ENCODE measurements at places on chromosomes 3 and 15. TPM values are rescaled to one million over a fixed set of nuclear protein-coding genes. Genes with fewer than 3 reads are reported as not detected.

WDR49 gene
- under 0.01 TPM for total RNA-seq

PLSCR2 gene
- total RNA-seq, result not detected

GRCh38 chr15:63080634-63081250, 38.2 kb downstream of the TPM1 start:
- DNase-seq, result no peak

GRCh38 chr3:158992463-158992862, 190.6 kb downstream of the MFSD1 start:
- DNase-seq, result no peak

EBLN2 gene
- total RNA-seq, result 6.2 TPM

- DNase-seq, result no peak
These were observed 356.8 kb upstream of the NR2F2 start for GRCh38 chr15:95973566-95974256.

DNA sequence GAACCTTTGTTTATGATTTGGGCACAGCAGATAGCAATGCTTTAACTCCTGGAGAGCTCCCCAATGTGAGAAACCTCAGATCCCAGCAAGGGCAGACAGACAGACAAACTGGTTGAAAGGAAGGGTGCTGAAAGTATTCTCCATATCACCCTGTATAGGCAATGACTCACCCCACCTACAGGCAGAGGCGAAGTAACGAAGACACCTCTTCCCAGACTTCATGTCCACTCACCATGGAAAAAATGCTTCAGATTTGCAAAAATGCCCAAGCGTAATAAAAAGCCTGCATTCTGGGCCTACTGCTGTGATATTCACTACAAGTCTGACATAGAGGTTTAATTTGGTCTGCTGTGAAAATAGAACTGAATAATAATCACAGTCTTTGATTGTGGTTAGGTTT, 50.5 kb downstream of the THBS1 start:
- no peak for DNase-seq

- no peak for DNase-seq
These were observed 3.1 kb downstream of the CD86 start for GRCh38 chr3:122058294-122058693.

- DNase-seq, result no peak
These were observed 444.0 kb upstream of the AGTR1 start for GRCh38 chr3:148253713-148254112.

PLIN1 gene
- total RNA-seq, result under 0.01 TPM

GRCh38 chr3:8152821-8153418, 348.7 kb upstream of the LMCD1 start:
- DNase-seq, result no peak

DNA sequence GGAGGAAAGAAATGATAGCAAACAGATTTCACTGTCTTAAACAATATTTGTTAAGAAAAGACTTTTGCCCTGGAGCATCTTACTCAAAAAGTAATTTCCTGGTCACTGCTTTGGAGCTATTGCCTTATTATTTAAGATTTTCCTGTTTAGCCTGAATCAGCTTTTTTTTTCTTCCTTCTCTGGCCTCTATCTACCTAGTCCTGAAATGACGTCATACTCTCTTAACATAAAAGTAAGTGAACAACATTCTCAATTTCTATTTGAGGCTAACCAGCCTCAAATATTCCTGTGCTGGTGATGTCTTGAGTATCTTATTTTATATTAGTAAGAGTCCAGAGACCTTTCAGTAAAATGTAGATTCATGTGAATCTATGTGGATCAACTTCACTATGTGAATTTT, 221.9 kb upstream of the ALCAM start:
- DNase-seq, result no peak

AADAC gene
- not detected for total RNA-seq

- DNase-seq, result no peak
These were observed 580.9 kb downstream of the EDEM1 start for GRCh38 chr3:5768281-5768945.

- no peak for DNase-seq
These were observed 243.1 kb upstream of the GOLGA6L4 start for GRCh38 chr15:83992324-83993031.

DNA sequence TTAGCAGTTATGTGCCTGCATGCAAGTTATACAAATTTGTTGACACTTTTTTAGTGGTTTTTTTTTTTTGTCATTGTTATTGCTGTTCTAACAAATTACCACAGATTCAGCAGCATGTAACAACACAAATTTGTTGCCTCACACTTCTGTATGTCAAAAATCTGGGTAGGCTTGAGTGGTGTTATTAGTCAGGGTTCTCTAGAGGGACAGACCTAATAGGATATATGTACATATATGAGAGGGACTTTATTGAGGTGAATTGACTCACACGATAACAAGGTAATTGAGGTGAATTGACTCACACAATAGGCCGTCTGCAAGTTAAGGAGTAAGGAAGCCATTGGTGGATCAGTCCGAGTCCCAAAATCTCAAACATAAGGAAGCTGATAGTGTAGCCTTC, 15.0 kb upstream of the PLSCR1 start:
- no peak for DNase-seq

DNA sequence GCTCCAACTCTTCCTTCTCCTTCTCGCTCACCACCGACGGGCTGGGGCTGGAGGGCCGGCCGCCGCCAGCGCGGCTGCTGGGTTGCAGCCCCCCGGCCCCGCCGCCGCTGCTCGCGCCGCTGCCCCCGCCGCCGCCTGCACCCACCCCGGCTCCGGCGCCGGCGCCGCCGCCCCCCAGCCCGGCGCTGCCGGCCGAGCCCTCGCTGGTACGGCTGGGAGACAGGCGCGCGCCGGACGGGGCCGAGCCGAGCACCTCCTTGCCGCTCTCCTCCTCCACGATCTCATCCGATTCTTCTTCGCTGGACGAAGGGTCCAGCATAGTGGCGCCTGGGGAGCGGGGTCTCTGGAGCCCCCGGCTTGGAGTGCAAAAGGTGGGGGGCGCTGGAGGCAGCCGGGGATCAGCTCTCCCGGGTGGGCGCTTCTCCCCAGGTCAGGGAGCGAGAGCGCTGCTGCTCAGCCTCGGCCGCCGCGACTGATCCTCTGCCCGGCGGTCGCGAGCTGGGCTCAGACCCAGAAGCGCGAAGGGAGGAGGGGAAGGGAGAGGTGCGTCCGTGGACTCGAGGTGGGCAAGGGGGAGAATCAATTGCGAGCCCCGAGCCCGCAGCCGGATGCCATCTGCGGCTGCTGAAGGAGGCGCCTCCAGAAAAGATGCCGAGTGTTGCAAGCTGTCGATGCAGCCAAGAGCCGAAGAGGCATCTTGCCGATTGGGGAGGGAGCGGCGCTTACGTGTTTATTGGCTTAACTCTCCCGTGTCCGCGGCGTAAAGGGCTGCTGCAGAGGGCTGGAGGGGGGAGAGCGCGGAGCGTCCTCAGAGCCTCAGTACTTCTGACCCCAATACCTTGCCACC, at the start of gene CADPS:
CADPS (minus strand) TSS at position 706 of the 847 bp plus-strand sequence; CDS start at position 319, 387 bp downstream.
- DNase-seq, result peak; percentile 53

GRCh38 chr3:126197854-126198584, 17.6 kb upstream of the ALDH1L1 start:
- peak; percentile 90 for DNase-seq

KLF15 gene
- total RNA-seq, result 4.4 TPM

CCR4 gene
- not detected for total RNA-seq

FNDC3B gene
- total RNA-seq, result 179 TPM

C3orf70 gene
- total RNA-seq, result 1.4 TPM

GRCh38 chr15:85840802-85841152, 46.1 kb upstream of the KLHL25 start:
- DNase-seq, result no peak

GRCh38 chr3:72630327-72630968, 217.8 kb downstream of the SHQ1 start:
- no peak for DNase-seq

DNA sequence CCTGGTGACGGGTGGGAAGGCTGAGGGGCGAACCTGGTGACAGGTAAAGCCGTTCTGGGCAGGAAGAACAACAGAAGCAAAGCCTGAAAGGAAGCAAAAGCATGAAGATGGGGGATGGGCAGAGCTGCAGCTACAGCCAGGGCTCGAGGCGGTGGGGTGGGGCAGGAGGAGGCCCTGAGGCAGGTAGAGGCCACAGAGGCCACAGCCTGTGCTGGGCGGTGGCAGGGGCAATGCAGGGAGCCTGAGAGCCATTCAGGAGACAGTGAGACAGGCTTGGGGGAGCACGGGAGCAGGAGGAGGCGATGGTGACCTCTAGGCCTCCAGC, 8.2 kb downstream of the PCSK6 start:
- DNase-seq, result no peak

- no peak for DNase-seq
These were observed 38.1 kb upstream of the SFMBT1 start for GRCh38 chr3:53083949-53084309.

ACSBG1 gene
- under 0.01 TPM for total RNA-seq

SERPINI2 gene
- not detected for total RNA-seq

PLA2G4B gene
- total RNA-seq, result 0.72 TPM

ANKRD34C gene
- not detected for total RNA-seq

C3orf20 gene
- total RNA-seq, result under 0.01 TPM

ZNF774 gene
- total RNA-seq, result 1.8 TPM

OR5K2 gene
- total RNA-seq, result not detected

DNA sequence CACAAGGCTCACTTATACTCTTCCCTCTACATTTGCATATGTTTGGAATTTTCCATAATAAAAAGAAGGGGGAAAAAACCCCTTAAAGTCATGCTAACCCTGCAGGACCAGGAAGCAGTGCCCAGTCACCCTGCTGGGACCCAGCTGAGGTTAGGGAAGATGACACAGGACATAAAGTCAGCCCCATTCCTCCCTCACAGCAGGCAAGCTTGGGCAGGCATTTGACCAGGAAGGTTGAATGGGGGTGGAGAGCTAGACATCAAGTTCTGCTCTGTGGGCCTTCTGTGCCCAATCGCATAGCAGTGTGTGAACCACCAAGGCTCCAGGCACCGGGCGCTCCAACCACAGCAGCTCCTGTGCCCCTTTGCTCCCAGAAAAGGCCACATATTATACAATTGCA, 7.1 kb upstream of the HDAC11 start:
- no peak for DNase-seq

DNA sequence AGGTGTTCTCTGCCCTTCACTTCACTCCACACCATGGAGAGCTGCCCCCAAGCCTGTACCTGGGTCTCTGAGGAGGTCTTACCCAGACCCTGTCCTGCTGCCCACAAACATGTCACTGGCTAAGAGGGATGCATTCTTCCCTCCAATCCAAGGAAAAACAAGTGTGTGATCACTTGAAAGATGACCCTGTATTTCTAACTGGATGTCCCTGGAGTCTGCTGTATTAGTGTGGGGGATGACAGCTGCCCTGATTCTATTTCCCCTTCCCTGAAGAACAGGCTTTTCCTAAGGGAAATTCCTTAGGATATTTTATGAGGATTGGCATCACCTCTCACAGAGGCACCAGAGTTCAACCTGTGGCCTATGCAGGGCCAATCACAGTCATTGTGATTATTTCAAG, 55.0 kb upstream of the GATA2 start:
- DNase-seq, result no peak

CCR9 gene
- not detected for total RNA-seq

CCDC39 gene
- total RNA-seq, result not detected

DNA sequence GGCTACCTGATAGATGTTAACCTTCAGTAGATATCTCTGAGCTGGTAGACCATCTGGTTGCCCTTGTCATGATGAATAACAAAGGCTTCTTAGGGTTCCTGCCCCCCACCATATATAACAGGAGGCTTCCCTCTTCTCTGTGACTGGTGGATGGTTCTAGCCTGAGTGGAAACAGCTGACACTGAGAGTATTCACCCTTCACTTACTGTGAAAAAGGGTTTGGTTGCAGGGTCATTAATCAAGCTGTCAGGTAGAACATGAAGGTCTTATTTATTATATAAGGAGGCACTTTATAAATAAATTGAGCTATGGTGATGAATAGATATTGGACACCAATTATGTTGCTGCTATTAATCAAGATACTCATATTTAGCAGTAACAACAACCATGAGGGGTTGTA, 58.6 kb downstream of the CACNA2D3 start:
- DNase-seq, result no peak

STAC gene
- total RNA-seq, result 6.5 TPM

DNA sequence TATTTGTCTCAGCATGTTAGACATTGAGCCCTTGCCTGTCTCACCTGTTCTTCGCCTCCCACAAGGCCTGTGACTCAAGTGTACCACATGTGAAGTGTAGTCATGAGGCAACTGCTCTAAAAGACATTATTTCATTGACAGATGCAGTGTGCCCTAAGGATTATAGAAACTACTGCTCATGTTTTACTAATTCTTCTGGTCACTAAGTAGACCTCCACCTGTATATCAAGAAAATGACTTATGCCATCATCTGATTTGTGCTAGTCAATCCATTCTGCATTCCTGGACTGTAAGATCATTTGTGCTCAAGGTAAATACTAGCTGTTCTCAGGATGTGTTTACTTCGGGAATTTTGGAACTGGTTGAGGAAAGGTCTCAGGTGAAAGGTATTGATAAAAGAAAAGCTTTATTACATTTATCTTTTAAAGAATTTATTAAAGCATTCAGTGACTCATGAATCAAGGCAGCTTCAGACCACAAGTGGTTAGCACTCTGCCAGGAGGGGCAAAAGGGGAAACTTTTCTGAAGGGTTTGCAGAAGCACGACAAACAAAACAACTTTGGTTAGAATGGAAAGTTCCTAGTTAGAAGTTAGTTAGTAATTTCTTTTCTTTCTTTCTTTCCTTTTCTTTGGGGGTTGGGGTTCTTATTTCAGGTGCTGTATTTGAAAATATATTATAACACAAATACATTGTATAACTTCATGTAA, 465.3 kb upstream of the CBLB start:
- no peak for DNase-seq

DNA sequence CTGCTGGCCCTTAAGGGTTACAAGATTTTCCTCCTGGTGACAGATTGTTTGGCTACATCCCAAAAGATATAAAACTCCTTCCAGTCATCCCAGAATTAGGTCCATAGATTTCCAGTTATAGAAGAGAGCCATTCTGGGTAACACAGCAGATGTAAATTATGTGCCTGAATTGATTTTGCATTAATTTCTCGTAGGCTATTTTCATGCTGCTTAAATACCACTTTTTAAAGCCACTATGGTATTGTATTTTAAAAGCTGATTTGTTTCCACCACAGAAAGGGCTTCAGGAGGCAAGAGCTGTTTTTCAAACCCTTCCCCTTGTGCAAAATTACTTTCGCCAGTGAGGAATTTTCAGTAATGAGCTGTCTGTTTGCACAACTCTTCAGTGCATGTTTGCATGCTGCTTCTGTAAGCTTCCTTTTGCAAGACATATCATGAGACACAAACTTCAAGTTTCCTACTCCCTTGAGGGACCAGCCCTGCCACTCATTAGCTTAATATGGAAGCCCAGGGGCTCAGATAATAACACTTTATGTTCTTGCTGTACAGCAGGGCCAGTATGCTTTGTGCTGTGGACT, 105.4 kb upstream of the TNIK start:
- DNase-seq, result peak; percentile 52

CASR gene
- not detected for total RNA-seq

DNA sequence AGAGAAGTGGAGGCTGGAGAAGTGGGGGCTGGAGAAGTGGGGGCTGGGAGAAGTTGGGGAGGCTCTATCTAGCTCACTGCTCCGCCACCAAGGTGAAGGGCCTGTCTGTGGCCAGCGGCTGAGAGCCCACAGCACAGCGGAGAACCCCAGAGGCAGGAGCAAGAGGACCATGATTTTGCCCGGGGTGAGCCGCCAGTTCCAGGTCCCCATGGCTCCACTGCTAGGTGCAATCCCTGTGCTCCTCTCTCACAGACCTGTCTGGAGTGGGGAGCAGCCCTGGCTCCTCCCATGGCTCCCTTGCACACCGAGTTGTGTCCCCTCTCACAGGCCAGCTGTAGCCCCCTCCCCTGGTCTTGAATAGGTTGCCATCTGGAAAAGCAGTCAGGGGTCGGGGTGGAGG, 4.7 kb upstream of the NRROS start:
- DNase-seq, result no peak

Data from osteoblast (primary cell).